CD4-positive, alpha-beta T cell treated with Interleukin-17A for 4 hours (primary cell): ENCODE measurements at places on chromosomes 3 and 15.

- no peak for DNase-seq
Observed at GRCh38 chr3:40524222-40524567, 565 bp upstream of the ZNF621 start.

- no peak for DNase-seq
Observed at GRCh38 chr3:131702146-131702545, 199.4 kb upstream of the MRPL3 start.

DNA sequence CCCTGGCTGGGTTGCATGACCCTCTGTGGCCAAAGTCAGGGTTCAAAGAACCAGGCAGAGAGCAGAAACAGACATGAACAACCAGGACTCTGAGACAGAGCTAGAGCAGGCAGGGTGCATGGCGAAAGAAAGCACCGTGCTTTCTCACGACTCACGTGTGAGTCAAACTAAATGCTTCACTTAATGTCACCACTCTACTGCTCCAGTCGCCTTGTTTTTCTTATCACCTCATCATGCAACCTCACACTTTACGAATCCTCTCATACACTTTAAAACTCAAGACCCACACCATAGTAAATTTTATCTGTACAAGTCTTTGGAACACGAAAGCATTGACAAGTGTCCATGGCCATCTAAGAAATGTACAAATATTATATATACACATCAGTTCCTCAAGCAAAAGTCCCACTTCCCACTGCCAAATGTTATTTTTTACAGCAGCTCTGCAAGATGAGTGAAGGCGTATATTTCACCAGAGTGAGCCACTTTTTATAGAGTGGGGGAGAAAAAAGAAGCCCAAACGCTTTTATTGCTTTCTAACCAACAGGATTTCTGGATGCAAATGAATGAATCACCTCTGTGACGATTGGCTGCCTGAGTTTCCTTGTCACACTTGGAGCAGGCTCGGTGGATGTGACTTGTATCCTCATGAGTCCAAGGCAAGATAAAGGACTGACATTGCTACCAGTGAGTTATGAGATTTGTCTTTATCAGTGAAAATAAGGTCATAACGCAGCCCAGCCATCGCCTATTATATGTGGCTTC lies 16.0 kb upstream of the MEGF11 start:
- DNase-seq = no peak

DNA sequence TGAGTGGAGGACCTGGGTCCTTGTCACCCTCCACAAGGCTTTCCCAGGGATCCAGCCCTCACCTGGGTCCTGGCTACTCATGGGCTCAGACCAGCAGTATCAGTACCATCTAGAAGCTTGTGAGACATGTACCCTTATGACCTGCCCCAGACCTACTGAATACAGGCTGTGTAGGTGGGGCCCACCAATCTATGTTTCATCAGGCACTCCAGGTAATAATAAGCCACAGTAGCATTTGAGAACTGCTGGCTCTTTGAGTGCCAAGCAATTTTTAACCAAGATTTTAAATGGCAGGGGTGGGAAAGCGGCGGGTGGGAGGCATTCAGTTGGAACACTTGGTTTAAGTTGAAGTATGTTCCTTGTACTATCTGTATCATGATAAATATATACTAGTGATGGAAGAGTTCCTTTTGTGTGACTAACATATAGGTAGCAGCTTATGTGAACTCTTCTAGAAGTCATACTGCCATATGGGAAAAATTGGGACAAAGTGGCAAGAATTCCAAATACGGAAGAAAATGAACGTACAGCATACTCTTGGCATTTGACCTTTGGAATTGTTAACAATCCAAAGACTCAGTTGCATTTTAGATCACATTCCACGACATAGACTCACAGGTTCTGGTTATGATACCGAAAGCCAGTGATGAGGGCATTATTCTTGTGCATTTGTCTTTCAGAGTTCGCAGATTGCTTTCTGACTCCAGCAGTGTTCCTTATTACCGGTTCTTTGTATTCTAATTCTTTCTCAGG lies 190.4 kb downstream of the GHSR start:
- DNase-seq = no peak

DNA sequence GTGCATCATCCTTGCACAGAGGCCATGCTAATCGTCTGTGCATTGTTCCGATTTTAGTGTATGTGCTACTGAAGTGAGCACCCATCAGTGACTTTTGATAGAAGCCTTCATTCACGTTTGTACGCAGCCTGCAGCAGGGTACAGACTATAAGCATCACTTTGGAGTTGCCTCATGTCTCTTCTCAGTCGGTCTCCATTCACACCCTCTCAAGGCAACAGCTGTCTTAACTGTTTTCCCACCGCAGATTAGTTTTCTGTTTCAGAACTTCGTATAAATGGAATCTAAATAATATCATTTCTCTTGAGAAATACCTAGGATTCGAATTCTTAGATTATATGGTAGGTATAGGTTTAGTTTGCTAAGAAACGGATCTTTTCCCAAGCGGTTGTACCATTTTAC lies 143.2 kb downstream of the KLHL25 start:
- no peak for DNase-seq

DNA sequence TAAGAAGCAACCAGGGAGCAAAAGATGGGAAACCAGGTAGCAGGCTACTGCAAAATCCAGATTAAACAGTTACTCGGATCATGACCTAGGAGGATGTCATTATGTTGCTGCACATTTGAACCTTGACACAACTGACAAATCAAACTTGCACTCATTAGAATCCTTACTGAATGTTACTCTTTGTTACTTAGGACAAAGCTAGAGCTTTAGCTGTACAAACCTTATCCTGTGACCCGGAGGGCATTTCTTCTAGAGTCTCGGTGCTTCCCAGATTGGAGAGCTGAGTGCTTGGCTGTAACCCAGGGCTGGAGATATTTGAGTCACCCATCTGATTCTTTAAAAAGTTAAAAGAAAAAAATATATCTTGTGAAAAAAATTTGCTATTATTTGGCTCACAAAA lies 43.4 kb downstream of the DCP1A start:
- no peak for DNase-seq

GRCh38 chr3:176737480-176738110 lies 459.7 kb downstream of the TBL1XR1 start:
- no peak for DNase-seq

DNA sequence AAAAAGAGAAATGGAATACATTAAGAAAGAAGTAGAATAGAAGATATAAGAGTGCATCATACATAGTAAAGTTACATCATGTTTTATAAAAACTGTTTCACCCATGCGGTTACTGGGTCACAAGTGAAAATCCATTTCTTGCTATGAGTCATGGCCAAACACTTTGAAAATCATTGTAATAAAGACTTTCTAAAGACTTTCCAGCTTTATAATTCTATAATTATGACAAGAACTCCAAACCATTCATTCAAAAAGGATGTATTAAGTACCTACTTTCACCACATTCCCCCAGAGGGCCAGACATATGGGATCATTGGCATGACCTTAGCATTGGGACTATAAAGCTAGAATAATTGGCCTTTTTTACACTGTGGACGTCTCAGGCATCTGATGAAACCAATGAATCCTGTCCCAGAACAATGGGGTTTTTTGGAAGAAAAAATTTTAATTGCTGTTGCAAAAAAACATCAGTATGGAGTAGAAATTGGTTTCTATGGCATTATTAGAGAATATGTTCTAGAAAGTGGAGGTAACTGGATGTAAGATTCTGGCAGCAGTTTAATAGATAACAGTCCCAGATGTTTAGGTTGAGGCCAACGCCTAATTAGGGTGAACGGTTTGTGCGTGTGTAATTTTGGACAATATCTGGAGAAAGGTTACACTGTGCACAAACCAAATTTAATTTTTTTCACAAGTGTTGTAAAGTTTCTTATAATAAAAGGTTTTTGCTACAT lies 3.3 kb upstream of the SKIC8 start:
- DNase-seq = no peak
